ENCODE measurements at places on chromosomes 6 and 20.

- DNase-seq = peak; percentile 97
These were observed 159.3 kb upstream of the MARCKS start for GRCh38 chr6:113697632-113698410.

DNA sequence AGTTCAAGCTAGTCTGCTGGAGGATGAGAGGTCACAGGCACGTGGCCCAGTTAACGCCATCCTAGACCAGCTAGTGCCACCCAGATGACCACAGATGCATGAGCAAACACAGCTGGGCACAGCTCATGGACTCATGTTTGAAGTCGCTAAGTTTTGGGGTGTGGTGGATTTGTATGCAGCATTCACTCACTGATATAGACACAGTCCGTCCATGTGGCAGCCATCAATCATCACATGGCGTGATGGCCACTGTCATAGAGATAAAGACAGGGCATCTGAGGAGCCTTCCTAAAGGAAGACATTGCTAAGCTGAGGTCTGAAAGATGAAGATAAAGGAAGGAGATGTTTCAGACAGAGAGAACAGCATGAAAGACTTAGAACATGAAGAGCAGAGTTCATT lies 154.4 kb upstream of the JAG1 start:
- DNase-seq = no peak

DNA sequence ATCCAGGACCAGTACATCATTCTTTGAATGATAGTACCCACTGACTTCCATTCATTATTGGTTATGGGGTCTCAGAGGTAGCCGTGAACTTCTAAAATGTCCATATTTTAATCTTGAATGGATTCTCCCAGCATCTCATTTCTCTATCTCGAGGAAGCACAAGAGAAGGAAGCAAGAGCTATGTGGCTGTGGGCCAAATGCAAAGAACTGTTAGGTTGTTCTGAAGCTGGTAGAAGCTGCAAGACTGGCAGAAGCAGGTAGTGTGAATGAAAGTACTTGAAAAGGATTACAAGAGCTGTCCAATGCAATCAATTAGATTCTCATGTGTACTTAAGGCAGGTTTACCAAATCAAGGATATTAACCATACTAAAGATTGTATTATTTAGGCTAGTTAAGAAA lies 1131.8 kb downstream of the GRIK2 start:
- DNase-seq = no peak

DNA sequence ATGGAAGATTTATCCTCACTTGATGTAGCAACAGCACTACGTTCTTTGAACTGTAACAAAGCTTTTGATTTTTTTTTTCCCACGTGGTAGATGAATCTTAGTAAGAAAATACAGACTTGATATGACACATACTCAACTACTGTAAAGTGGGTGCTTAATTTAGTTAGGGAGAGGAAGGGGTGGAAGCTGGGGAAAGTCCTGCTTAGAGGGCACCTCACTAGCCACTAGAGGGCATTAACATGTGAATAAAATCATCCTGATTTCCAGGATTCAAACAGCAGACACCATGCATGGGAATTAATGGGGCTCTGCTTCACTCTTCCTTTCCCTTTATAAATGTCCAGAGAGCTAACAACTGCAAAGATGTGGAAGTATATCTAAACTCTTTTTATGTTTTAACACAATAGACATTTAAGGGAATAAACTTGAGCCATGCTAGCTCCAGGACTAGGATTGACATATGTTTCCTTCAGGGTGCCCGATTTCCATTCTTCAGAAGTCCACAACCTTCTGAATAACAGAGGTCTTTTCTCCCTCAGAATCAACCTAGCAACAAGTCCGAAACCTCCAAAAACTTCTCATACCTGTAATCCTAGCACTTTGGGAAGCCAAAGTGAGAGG lies 250.1 kb downstream of the ATXN1 start:
- DNase-seq = peak; percentile 48

GRCh38 chr20:47345214-47345613 lies 11.3 kb downstream of the ZMYND8 start:
- no peak for DNase-seq

- DNase-seq = peak; percentile 33
These were observed 37.4 kb upstream of the FAM83C start for GRCh38 chr20:35329435-35330139.

GRCh38 chr20:47274401-47275108 lies 81.9 kb downstream of the ZMYND8 start:
- peak; percentile 96 for DNase-seq

DNA sequence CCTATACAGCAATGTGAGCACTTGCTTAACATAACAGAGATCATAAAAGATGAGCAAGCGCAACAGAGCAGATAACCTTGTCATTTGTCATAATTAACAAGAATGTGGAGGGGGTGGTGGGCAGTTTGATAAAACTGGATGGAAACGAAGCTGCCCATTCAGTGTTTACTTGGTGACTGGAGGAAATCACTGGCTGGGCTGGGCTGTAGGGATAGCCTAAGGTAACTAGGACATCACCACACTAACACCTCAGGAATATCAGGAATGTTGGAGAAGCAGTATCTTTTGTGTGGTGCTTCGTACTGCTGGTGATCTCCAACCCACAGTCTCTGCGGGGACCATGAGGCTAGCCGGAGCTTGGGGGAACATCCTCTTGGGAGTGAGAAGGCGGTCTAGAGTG lies 218.4 kb downstream of the HIVEP2 start:
- DNase-seq = no peak

DNA sequence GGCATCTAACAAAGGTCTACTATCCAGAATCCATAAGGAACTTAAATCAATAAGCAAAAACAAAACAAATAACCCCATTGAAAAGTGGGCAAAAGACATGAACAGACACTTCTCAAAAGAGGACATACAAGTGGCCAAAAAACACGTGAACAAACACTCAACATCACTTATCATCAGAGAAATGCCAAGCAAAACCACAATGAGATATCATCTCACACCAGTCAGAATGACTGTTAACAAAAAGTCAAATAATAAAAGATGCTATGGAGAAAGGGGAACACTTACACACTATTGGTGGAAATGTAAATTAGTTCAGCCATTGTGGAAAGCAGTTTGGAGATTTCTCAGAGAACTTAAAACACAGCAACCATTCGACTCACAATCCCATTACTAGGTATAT lies 19.4 kb upstream of the VNN1 start:
- DNase-seq = no peak

- no peak for DNase-seq
These were observed 388.7 kb downstream of the UTRN start for GRCh38 chr6:144673807-144674206.

- no peak for DNase-seq
These were observed 106.3 kb downstream of the ZDHHC14 start for GRCh38 chr6:157487110-157487773.

DNA sequence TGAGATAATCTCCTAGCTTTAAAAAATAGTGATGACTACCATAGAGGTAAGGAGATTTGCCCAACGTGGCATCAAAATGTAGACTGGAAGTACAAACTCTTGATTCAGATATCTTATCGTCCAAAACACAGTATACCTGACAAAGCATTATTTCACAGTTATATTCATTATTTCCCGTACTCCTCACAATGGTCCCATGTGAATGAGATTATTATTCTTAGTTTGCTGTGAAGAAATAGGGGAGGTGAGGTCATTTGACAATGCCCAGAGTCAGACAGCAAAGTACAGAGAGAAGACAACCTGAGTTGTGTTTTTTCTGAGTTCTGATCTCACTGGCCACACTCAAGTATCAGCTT lies 1.2 kb upstream of the TFB1M start:
- peak; percentile 67 for DNase-seq

DNA sequence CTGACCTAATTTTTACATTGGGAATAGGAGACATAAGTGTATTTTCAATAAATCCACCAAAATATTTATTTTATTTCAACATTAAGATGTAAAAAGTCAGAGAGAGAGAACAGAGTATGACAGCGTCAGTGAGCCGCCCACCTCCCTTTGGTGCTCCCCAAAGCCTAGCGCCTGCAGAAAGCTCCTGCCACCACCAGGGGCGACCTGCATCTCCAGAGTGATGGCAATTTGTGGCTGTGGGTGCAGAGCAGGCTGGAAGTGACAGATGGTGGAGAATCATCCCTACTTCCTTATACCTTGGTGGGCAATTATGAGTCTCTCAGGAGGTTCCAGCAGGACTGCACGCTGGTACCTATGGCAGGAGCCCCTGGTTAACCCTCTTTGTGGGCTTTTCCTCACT lies 87.3 kb downstream of the PTPRT start:
- no peak for DNase-seq

- DNase-seq = no peak
These were observed 9.6 kb downstream of the ABHD12 start for GRCh38 chr20:25380945-25381614.
